ENCODE measurements at places on chromosomes 12 and 14.

DNA sequence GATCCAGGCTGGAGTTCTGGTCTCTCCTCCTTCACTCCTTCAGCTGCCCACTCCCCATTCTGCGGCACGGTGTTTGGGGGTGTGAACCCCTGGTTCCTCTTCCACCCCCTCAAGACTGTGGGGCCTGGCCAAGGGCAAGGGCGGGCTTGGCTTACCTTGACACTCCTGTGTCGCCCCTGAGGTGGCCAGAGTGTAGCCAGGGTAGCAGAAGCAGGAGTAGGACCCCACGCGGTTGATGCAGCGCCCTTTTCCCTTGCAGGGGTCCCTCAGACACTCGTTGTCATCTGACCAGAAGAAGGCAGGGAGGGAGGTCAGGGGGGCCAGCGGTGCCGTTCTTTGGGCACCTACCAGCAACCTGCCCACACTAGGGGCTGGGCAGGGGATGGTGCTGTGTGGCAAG, 28.2 kb downstream of the ISCA2 start:
- no peak for DNase-seq

GRCh38 chr12:22395666-22396065, 61.2 kb upstream of the ST8SIA1 start:
- no peak for DNase-seq

DNA sequence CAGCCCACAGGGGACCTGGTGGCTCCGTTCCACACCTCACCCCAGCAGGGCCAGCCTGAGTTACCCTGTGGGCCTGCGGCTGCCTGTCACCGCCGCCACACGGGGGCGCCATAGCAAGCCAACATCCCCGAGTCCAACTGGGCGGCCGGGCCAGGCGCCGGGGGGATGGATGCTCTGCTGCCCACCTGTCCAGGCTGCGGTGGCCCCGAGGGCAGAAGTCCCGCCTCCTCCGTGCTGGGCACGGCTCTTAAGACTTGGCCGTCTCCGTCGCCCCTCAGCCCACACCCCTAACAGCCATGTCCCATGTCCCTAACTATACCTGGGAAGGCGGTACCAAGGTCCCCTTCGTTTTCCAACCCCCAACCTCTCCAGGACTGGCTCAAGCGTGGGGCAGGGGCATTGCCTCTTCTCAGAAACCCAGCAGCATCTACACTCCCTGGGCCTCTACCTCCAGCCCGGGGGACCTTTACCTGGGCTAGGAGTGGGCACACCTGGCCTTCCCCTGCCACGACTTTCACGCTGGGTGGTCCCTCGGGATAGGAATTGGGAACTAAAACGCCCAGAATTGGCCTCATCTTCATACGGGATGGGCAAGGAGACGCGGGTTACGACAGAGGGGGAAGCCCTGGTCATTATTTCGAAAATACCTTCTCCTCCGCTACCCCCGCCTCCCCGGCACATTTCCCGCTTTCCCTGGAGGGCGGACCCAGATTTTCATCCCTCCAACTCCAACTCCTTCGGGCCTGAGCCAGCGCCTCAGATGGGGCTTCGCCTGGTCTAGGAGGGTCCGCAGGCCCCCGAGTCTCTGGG, 1.1 kb upstream of the CYP46A1 start:
- DNase-seq = peak; percentile 91

GRCh38 chr14:69879175-69880043, at the start of gene SMOC1:
Gene SMOC1, plus strand, starts transcription at chr14:69879416. Its CDS starts 263 bp downstream, at chr14:69879679.
- DNase-seq = no peak

GRCh38 chr14:102578821-102579220, 13.6 kb upstream of the RCOR1 start:
- DNase-seq = no peak

DNA sequence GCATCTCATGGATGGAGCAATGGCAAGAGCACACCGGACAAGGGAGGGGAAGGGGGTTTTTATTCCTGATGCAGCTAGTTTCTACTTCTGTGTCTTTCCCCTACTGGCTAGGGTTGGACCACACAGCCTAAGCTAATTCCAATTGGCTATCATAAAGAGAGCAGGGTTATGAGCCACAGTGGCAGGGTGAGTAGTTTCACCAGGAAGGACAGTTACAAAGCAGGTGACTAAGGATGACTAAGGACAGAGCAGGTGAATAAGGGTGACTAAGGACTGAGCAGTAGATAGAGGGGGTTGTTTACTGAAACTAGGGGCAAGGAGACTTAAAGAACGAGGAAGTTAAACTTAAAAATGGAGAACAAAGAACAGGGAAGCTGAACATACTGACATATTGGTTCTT, 321.4 kb upstream of the SEL1L start:
- no peak for DNase-seq

DNA sequence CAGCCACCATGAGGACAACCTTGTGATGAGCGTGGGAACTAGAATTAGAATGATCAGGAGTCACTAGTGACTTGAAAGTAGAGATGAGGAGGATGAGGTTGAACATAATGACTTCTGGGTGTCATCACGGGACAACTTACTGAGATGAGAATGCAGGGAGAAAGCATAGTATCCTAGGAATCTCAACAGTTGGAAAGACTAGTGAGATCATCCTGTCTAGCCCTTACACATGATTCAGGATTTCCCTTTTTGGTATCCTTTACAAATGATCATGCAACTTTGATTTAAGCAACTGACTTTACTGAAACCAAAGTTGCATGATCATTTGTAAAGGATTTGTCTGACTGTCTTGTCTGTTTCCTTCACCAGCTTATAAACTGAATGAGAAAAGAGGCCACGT, 51.8 kb upstream of the HIF1A start:
- no peak for DNase-seq

DNA sequence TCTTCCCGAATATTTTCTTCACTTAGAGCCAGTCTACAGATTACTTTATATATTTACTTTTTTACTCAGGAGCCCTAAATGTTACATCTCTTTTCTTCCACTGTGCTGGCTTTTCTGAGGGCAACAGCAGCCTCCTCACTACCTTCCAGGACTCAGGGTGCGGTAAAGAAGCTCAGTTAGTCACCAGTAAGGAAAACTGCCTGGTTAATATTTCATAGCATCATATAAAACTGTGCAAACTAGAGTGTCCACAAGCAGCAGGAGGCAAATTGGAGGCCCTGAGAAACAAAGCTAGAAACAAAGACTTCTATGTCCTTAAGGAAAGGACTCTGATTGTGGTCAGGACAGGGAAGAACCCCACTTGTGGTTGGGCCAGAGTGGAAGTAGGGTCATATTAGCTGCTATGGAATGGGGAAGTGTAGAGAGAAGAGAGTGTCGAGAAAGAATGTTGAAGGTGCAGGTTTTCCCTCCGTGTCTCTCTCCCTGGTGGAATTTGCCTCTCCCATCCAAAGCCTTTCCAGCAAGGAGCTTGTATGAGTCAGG, 220.1 kb downstream of the SLC15A4 start:
- no peak for DNase-seq

DNA sequence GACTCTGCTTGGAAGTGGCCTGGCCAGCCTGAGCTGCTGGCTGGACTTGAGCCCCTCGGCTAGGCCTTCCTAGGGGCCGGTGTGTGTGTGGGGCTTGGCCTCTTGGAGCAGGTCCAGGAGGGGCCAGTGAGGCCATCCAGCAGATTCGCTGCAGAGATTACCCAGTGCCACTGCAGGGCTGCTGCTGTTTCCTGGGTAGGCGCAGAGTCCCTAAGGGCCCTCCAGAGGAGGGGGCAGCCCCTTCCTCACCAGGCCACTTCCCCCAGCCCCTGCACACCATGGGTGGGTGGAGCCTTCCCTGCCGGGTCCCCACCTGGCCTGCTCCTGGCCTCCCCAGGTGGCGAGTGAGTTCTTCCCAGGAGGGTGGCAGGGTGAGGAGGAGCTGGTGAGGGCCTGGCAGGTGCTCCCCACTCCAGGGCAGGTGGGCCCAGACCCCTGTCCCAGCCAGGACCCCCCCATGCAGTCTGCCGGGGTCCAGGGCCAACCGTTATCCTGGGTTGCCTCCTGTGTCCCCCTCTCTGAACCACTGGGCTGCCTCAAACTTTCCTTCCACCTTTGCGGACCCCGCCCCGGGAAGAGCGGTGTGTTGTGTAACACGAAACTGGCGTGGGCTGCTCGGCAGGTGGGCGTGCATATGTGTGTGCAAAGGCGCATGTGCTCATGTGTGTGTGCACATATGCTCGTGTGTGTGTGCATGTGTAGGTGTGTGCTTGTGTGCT, 25.1 kb downstream of the ASPG start:
- no peak for DNase-seq

GRCh38 chr14:34374998-34375740, 86.9 kb downstream of the SPTSSA start:
- DNase-seq = no peak

DNA sequence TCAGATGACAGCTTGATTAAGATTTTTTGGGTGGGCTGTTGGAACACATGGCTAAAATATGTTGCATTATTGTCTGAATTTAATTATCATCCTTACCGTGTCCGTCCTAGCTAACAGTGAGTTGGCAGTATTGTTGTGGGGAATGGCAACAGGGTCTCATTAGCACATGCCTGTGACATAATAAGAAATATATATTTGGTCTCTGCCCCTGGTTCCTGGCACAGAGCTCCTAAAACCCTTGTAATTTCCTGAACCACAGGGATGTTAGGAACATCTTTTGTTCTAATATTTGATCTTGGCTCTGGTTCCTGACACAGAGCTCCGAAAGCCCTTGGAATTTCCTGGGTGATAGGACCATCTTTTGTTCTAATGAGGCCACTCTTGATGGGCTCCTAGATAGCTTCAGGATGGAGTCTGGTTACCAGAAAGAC, 76.0 kb downstream of the SYNE2 start:
- no peak for DNase-seq

GRCh38 chr12:106942775-106943174, 12.9 kb upstream of the TMEM263 start:
- DNase-seq = no peak

DNA sequence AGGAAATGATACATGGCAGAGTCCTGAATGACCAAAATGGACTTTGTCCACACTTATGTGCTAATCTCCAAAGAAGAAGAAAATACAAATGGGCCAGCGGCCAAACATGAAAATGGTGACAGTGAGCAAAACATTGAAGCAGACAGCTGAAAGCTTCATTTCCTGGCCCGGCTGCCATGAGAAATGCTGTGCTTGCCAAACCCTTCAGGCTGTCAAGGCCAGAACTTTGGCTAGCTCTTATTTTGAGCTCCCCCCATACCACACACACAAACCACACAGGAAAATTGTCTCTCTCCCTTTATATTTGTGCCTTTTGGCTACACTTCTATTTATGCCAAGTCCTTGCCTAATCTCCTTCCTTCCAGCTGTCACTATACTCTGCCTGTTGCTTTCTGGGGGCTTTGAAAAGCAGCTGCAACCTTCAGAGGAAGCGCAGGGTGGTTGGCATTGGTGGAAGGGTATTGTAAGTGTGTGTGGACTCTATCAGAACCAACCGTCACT, 323.8 kb downstream of the RAD51B start:
- no peak for DNase-seq

DNA sequence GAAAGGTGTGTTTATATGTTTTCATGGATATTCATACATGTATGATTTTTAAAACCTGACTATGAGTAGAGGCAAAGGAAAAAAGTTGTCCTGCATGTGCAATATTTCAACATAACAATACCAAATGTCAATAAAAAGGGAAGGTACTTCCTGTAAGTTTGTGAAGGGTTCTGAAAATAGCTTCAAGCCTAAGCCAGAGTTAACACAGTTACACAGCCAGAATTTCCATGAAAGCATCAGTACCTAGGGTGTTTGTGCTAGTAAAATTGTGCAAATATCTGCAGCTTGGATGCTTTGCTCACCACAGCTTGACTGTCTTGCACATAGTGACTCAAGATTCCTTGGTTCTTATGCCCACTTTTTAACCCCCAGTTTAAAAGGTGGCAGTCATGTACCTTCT, 193.1 kb upstream of the FAR2 start:
- DNase-seq = no peak

DNA sequence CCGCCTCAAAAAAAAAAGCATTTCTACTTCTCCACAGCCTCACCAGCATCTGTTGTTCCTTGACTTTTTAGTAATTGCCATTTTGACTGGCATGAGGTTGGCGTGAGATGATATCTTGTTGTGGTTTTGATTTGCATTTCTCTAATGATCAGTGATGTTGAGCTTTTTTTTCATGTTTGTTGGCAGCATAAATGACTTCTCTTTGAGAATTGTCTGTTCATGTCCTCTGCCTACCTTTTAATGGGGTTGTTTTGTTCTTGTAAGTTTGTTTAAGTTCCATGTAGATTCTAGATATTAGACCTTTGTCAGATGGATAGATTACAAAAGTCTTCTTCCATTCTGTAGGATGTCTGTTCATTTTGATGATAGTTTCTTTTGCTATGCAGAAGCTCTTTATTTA, 182.9 kb downstream of the FOXG1 start:
- DNase-seq = no peak

- no peak for DNase-seq
Observed at GRCh38 chr12:11556682-11557081, 92.8 kb upstream of the ETV6 start.

GRCh38 chr14:54085841-54086240, 129.2 kb upstream of the BMP4 start:
- no peak for DNase-seq

GRCh38 chr14:72434856-72435255, 459.0 kb downstream of the DPF3 start:
- no peak for DNase-seq

- peak; percentile 68 for DNase-seq
Observed at GRCh38 chr12:991350-992333, 619 bp downstream of the ERC1 start.

Data from hepatic stellate cell (primary cell).